ENCODE measurements at places on chromosomes 5 and 9.

GRCh38 chr5:89983216-89983615, 426.3 kb downstream of the CETN3 start:
- no peak for DNase-seq
- H3K27me3 ChIP-seq = no peaks in the 10 kb centered on the region
- no peaks in the 10 kb centered on the region for H3K36me3 ChIP-seq
- H3K4me3 ChIP-seq = no peak overlapping the region

GRCh38 chr5:41831155-41831554, 39.1 kb downstream of the OXCT1 start:
- H3K36me3 ChIP-seq = peaks cover 34% of the 10 kb centered on the region
- H3K4me3 ChIP-seq = no peak overlapping the region
- DNase-seq = no peak
- peak overlapping the region; percentile 42 for H3K27ac ChIP-seq

DNA sequence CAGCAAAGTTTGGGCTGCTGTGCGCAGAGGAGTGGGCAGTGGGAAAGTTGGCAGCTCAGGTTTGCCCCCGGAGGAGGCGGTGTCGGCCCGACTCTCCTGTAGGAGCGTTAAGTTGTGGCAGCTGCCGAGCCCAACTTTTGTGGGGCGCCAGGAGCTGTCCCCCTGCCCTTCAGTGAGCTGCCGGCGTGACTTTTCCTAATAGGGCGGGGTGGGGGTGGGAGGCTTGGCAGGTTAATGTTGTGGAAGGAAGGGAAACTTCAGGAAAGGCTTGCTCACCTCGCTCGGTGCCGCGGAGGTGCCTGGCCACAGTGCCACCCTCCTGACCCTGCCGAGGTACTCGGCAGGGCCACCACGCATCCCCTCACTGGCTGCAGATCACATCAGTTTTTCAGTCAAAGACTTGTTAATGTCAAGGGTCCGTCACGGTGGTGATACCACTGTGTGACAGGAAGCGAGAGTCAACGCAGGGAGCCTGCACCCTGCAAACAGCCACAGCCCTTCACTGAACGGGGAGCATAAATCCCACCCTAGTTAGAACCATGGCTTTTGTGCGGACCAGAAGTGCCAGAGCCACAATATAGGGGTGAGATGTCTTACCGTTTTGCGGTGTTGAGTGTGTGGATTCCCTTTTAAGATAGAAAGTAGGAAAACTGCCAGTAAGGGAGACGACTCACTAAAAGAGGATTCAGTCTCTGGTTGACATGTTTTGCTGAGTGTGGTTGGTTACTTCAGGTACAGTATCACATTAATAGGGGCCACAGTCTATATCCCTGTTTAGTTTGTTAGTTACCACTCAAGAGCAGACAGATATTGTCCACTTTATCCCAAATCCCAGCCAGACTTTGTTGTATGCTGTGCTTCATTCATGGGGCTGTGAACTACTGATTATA, 796 bp downstream of the LNPEP start:
- peak overlapping the region; percentile 97 for H3K27ac ChIP-seq
- no peaks in the 10 kb centered on the region for H3K27me3 ChIP-seq
- no peak for DNase-seq
- peak overlapping the region; percentile 86 for H3K4me3 ChIP-seq

GRCh38 chr5:28397502-28397941, 1359.1 kb upstream of the CDH9 start:
- no peak overlapping the region for H3K4me3 ChIP-seq
- H3K4me1 ChIP-seq = peaks cover 20% of the 10 kb centered on the region
- peak overlapping the region; percentile 88 for H3K27ac ChIP-seq
- no peak for DNase-seq
- no peaks in the 10 kb centered on the region for H3K27me3 ChIP-seq

- no peak overlapping the region for H3K4me3 ChIP-seq
- H3K27me3 ChIP-seq = peaks cover 24% of the 10 kb centered on the region
- no peaks in the 10 kb centered on the region for H3K4me1 ChIP-seq
- no peaks in the 10 kb centered on the region for H3K36me3 ChIP-seq
Measured at GRCh38 chr9:124467410-124468060, 17.3 kb downstream of the ADGRD2 start.

- peaks cover 43% of the 10 kb centered on the region for H3K4me1 ChIP-seq
- H3K36me3 ChIP-seq = no peaks in the 10 kb centered on the region
- H3K4me3 ChIP-seq = no peak overlapping the region
Measured at GRCh38 chr5:125489146-125489545, 742.7 kb upstream of the ZNF608 start.

GRCh38 chr5:102554728-102555127, 55.9 kb upstream of the SLCO6A1 start:
- H3K27me3 ChIP-seq = peaks cover 6% of the 10 kb centered on the region
- H3K36me3 ChIP-seq = no peaks in the 10 kb centered on the region
- no peak overlapping the region for H3K4me3 ChIP-seq
- H3K27ac ChIP-seq = no peak overlapping the region

- H3K4me3 ChIP-seq = no peak overlapping the region
- no peak for DNase-seq
- H3K27me3 ChIP-seq = no peaks in the 10 kb centered on the region
- H3K36me3 ChIP-seq = no peaks in the 10 kb centered on the region
- H3K4me1 ChIP-seq = no peaks in the 10 kb centered on the region
Measured at GRCh38 chr9:89757776-89758528, 153.1 kb downstream of the GADD45G start.

- H3K27me3 ChIP-seq = no peaks in the 10 kb centered on the region
- DNase-seq = no peak
- H3K4me1 ChIP-seq = peaks cover 3% of the 10 kb centered on the region
- no peaks in the 10 kb centered on the region for H3K36me3 ChIP-seq
- no peak overlapping the region for H3K27ac ChIP-seq
- no peak overlapping the region for H3K4me3 ChIP-seq
Measured at GRCh38 chr9:86665416-86665815, 281.9 kb downstream of the GAS1 start.

GRCh38 chr5:172845154-172845553, 11.1 kb downstream of the ERGIC1 start:
- no peaks in the 10 kb centered on the region for H3K27me3 ChIP-seq
- peaks cover 35% of the 10 kb centered on the region for H3K4me1 ChIP-seq
- peaks cover 2% of the 10 kb centered on the region for H3K36me3 ChIP-seq
- no peak for DNase-seq

- no peak overlapping the region for H3K4me3 ChIP-seq
- DNase-seq = no peak
- H3K27me3 ChIP-seq = no peaks in the 10 kb centered on the region
- H3K36me3 ChIP-seq = no peaks in the 10 kb centered on the region
Measured at GRCh38 chr5:155540000-155540595, 526.5 kb downstream of the KIF4B start.

DNA sequence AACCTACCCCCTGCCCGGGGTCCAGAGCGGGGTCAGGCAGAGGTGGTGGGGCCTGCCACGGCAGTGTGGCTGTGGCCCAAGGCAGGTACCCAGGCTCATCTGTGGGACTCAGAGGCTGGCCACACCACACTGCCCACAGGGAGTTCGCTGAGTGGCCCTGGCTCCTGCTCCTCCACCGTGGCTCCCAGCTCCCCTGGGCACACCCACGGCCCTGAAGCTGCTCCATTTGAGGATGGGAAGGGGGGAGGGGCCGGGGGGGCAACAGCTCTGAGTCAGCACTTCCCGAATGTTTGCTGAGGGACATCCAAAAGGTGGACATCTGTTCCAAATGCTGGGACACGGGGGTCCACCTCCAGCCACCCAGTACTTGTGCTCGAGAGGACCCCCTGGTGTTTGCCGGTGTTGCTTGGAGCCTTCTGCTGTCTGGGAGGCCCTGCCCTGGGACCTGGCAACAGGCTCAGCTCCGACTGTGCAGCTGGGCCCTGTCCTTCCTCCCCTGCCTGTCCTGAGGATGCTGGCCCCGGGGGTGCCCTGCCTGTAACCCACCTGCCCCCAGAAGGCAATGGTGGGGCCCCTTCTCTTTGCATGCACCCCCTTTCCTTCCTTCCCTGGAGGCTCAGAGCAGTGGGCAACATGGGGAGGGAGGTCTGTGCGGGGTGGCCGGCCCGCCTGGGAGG, 2.5 kb upstream of the NRARP start:
- H3K4me3 ChIP-seq = no peak overlapping the region
- H3K36me3 ChIP-seq = no peaks in the 10 kb centered on the region
- H3K4me1 ChIP-seq = peaks cover 15% of the 10 kb centered on the region
- no peak overlapping the region for H3K27ac ChIP-seq
- no peak for DNase-seq
